ENCODE measurements at places on chromosomes 1 and 21.

- no peak for DNase-seq
Measured at GRCh38 chr1:117076648-117077047, 16.5 kb downstream of the TTF2 start.

- DNase-seq = no peak
Measured at GRCh38 chr1:84775535-84775920, 85.3 kb upstream of the SSX2IP start.

DNA sequence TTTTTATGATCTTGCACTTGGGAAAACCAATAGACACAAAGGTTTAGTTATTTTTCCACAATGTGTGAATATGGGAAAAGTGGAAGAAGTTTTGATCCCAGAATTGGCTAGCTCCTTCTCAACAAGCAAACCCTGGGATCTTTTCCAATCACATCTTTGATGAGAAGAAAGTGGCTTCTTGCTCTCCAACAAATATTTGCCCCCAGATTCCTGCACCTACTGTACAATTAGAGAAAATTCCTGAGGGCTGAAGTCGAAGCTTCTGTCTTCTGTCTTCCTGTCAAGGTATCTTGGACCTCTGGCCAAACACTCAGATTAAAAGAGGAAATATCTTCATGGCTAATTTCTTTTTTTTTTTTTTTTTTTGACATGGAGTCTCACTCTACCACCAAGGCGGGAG, 113.1 kb upstream of the SLC45A1 start:
- DNase-seq = no peak

DNA sequence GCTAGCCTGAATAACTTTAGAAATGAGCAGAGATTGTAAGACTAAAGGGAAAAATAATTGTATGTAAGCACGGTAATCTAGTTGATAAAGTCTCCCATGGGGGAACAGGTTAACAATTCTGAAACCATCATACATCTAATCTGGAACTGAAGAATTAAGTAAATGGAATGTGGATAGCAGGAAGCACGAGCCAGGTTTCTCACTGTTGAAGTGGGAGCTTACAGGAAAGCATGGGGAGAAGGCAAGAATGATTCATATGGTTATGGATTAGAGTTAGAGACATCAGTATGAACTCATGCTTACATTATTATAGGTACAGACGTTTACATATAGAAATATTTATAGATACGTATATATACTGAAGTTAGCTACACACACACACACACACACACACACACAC, 83.0 kb downstream of the LEPR start:
- no peak for DNase-seq

DNA sequence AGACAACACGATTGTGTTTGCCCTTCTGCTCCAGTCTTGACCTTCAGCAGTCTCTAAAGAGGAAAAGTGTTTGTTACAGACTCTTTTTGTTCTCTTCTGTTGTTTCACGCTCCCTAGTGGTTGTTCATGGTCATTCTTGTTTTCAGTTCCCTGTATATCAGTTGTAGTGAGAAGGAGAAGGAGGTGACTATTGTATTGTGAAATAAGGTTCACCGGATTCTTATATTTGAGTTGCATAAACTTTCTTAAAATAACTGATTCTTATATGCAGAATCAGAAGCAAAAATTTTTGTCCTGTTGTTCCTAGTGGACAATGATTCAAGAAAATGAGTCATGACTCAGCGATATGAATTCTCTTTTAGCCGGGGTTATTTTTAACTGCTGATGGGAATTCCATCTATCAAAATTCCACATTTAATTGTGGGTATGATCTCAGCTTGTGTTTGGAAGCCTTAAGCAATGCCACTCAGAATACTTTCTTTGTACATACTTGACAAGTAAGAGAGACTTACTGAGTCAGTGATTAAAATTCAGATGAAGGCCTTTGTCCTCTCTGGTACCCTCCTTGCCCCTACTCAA, 152.2 kb downstream of the CLEC20A start:
- peak; percentile 14 for DNase-seq

DNA sequence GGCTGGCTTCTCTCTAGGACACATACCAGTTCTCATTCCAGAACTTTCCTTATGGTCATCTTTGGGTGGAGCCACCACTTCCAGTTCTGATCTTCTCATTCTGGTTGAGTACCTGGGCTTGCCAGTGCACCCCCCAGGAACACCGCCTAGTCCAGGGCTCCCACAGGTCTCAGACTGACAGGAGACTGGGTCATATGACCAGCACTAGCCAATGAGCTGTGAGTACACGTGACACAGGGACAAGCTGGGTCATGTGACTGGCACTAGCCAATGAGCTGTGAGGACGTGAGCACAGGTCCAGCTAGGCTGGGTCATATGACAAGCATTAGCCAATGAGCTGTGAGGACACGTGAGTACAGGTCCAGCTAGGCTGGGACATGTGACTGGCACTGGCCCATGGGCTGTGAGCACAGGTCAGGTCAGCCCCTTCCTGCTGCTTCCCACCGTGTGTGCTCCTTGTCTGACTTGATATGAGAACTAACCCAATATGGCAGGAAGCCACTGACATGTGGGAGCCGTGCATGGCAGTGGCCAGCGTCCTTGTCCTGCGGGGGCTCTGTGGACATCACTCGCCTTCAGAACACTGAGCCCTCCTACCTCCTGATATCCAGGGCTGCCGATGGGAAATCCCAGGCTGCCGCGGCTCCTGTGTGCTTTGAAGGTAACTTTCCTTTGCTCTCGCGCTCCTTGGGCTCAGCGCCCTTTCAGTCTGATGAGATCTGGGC, 22.7 kb downstream of the KRTAP10-1 start:
- DNase-seq = peak; percentile 35

- no peak for DNase-seq
Measured at GRCh38 chr1:45585110-45585426, 1.2 kb downstream of the NASP start.

GRCh38 chr1:31054958-31055481, 10.5 kb downstream of the PUM1 start:
- DNase-seq = no peak

DNA sequence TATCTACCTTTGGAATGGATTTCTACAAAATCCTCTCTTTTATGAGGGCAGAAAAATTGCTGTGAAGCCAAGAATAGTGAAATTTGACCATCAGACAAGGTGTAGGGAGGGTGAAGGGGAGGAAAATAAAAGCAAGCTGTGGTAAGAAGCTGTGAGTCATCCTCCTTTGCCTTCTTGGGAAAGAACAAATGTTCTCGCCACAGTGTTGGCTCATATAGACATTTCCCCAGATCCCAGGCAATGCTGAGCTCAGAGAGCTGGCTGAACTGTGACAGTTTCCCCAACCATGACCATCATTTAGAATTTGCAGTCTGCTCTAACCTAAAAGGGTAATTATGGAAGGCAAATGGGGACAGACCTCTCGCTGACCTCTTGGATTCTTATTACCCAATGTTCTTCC, 235.4 kb downstream of the PBX1 start:
- DNase-seq = no peak

- DNase-seq = no peak
Measured at GRCh38 chr1:95169548-95169947, 52.4 kb downstream of the TLCD4 start.

DNA sequence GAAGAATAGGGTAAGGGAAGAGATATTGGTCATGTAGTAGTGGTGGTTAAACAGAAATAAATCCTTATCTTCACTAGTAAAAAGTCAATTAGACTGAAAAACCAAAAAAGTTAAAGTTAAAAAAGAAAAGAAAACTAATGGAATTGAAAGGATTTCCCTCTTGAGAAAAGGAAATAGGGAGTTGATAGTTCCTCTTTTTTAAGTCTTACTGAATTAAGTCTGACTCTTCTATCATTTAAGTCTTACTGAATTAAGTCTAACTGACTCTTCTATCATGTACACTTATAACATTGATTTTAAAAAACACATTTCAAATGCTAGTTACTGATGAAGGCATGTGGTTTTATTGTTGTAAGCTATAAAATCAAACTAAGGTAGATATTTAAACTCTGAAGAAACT, 49.5 kb upstream of the TENT5C start:
- DNase-seq = no peak

DNA sequence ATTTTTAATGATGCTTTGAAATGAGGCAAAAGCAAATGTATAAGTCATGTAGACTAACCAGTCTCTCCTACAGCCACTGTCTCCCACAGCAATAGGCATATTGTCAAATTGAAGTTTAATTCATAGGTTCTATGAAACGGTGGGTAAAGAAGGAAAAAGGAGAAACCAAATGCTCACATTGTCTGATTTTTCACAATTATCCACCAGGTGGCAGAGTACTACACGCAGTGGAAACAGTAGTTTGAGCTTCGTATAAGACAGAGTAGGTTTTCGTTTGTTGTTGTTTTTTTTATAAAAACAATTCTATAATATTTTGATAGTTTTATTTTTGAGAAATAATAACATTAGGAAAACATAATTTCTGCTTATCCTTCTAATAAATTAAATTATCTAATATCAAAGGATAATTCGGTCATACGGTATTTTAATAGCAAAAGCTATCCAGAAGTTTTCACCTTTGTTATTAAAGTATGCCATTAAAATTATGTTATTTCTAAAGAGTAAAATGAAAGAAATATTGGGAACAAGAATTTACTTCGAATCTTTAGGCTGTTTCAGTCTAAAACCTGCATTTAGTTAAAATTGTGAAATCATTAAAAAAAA, 39.1 kb downstream of the TYW3 start:
- peak; percentile 55 for DNase-seq

DNA sequence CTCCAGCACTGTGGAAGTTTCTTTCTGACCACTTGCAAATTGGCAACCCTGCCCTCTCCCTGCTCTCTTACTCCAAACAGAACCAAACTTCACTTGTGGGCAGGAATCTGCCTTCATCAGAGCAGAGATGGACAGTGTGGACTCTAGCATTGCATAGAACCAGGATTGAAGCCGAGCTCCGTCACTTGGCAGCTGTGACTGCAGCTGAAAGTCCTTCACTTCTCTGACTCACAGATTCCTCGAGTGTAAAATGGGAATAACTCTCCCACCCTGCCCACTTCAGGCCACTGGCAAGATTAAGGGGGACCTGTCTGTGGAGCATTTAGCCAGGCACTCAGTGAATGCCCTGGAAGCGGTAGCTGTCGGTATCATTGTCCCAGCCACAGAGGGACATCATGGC, 75.7 kb upstream of the ZBTB40 start:
- no peak for DNase-seq

DNA sequence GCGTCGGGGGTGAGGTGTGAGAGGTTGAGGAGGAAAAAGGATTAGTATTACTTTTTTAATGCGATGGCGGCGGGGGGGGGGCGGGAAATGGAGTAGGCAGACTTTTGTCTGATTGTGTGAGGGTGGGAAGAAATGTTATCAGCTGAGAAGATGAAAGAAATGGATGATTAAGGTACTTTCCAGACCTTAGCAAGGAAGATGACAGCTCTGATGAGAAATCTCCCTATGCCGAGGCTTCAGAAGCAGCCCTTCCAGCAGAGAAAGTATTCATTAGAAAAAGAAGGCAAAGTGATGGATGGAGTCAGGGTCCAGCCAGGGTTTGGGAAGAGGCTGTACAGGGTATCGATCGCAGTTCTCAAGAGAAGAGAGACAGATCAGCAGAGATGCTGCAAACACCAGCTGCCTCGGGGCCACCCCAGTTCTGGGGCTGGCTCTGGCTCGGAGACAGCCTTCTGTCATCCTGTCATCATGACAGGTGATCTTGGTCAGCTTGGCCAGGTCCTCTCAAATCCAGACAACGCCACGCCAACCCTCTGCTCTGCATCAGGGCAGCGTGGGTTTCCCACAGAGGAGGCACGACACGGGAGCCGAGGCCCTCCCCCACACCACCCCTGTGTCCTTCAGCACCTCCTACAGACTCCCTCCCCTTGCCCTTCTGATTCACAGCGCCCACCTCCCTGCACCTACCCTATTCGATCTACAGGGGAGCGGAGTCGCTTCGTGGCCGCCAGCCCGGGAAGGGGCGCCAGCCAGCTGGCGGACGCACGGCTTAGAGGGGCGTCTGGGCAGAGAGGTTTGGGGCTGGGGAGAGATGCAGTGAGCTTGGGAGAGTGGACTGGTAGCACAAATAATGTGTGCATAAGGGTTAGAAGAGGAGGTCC, 674 bp upstream of the ATXN7L2 start:
- peak; percentile 51 for DNase-seq

GRCh38 chr1:9822897-9823692, 670 bp downstream of the CLSTN1 start:
- DNase-seq = no peak

DNA sequence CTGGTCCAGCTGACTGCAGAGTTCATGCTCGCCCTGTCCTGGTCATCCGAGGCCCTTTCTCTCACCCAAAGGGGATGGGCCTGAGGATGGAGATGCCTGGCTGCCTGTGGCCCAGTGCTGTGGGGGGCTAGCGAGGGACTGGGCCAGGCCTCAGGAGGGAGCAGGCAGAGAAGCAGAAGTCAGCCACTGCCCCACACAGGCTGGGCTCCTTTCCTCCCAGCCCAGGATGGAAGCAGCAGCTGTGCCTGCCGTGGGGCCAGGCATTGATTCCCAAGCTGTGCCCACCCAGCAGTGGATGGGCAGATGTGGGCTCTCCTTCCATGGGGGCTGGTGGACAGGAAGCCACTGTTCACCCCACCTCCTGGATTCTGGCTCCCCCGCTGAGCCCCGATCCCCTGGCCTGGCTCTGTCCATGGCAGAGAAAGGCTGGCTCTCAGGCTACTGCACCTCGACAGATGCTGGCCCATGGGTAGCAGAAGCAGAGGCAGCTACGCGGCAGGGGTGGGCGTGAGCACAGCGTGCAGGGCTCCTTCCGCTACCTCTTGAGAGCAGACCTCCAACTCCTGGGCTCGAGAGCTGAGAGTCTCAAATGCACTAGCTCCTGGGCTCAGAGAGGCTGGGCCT, 24.6 kb downstream of the RUNX3 start:
- no peak for DNase-seq

GRCh38 chr1:41542196-41542930, 57.9 kb upstream of the EDN2 start:
- DNase-seq = no peak

GRCh38 chr1:203354246-203354645, 3.3 kb upstream of the FMOD start:
- no peak for DNase-seq

DNA sequence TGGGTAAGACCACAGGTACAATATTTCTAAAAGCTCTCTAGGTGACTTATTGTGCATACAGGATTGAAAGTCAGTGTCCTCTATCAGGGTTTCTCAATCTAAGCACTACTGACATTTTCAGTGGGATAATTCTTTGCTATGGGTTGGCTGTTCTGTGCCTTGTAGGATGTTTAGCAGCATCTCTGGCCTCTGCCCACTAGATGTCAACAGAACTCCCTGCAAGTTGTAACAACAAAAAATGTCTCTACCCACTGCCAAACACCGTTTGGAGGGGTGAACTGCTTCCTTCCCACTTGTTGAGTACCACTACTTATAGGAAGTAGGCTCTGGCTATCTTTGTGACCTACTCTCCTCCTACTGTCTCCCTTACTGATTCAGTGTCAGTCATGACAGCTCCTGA, 90.1 kb upstream of the ZRANB2 start:
- DNase-seq = no peak

DNA sequence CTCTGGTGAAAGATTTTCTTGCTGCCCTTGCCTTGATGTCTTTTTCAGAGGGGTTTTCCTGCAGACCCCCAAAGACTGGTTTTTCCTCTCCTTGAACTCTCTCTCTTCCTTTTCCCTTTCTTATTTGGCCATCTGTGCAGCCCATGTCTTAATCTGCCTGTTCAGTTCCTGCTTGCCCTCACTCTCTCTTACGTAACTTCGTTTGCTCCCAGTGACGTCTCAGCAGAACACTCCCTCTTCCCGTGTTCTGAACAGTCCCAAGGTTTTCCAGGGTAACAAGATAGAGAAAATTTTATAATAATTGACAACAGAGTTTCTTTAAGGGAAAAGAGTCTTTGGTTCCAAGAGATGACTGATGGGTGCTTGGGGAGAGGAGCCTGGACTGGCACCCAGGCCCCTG, 109.1 kb upstream of the LMO4 start:
- DNase-seq = no peak

- no peak for DNase-seq
Measured at GRCh38 chr1:228265167-228265566, 57.3 kb downstream of the OBSCN start.

Measured in Jurkat, Clone E6-1 (cell line).